Stimulated activated CD4-positive, alpha-beta T cell treated with anti-CD3 and anti-CD28 coated beads, Interleukin-12 subunit alpha, Interleukin-12 subunit beta, amount 100 ng/mL, for 48 hours (primary cell): ENCODE measurements at places on chromosomes 3 and 15.

- DNase-seq = no peak
Observed at GRCh38 chr3:44125882-44126281, 115.8 kb upstream of the TOPAZ1 start.

DNA sequence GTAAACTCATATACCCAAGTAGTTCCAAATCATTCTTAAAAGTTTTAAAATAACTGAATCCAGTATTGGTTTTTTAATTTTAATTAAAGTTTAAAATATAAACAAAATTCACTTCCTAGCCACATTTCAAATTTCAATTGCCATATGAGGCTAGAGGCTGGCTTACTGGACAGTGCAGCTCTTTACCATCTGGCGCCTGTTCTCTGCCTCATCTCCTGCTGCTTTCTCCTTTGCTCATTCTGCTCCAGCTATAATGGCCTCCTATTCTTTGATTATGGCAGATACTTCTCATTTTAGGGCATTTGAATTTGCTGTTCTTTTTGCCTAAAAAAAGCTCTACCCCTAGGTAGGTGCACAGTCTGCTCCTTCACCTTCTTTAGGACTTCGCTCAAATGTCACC lies 19.1 kb downstream of the ARMC8 start:
- DNase-seq = no peak

- DNase-seq = no peak
Observed at GRCh38 chr3:150210461-150211110, 197.5 kb upstream of the TSC22D2 start.

- no peak for DNase-seq
Observed at GRCh38 chr15:81297603-81298575, 26.1 kb downstream of the STARD5 start.

- no peak for DNase-seq
Observed at GRCh38 chr3:32138545-32139104, 32.2 kb downstream of the GPD1L start.

DNA sequence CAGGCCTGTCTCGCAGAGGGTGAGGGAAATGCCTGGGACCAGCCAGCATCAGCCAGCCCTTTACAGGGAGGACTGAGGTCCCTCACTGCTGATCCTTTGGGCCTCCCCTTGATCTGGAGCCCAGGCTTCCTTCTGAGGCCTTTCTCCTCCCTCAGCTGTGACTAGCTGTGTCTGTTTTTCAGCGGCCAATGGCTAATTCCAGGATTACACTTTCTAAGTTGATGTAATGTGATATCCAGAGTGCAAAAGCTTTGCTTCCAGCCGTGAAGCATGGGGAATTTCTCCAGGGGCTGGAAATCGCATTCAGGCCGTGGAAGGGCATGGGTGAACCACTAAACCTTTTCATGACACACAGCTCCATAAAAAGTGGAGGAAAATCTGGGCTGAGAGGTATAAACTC lies 157.6 kb downstream of the SHQ1 start:
- no peak for DNase-seq

DNA sequence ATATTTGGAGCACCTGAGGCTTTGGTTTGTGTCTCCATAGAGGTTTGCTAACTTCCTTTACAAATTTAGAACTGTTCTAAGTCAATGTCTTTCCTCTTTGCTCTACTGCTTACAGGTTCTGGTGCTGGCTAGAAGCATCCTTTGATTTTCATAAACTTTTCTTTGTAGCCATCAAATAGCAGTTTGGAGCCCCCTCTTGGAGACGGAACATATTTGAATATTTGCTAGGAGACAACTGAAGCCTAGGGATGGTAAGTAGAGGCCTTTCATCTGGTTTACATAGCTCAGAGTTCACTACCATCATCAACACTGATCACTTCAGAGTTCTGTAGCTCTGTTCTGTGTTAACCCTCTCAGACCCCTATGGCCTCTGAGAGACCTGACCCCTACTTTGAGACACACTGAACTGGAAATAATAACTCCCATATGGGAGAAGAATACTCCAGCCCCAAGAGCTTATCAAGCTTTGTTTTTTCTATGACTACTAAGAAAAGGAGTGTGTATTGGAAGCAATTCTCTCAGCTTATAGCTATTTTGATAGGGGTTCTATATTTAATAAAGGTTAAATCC lies 420.4 kb downstream of the EPHA3 start:
- DNase-seq = no peak

DNA sequence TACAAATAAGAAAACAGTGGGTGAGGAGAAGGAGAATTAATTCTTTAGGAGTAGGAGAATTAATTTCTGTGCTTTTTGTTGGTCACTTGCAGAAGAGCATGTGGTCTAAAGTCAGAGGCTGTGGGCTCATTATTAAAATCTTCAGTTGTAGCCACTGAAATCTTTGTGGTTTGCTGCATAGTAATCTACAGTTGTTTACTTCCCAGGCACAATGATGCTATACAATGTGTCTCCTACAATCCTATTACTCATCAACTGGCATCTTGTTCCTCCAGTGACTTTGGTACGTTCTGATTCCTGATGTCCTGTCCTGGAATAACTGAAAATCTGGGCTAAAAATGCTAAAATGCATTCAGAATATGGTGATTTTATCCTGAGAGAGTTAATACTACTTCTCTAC lies 21.0 kb downstream of the IFT122 start:
- no peak for DNase-seq

- DNase-seq = no peak
Observed at GRCh38 chr3:27532426-27533260, 48.5 kb upstream of the SLC4A7 start.

DNA sequence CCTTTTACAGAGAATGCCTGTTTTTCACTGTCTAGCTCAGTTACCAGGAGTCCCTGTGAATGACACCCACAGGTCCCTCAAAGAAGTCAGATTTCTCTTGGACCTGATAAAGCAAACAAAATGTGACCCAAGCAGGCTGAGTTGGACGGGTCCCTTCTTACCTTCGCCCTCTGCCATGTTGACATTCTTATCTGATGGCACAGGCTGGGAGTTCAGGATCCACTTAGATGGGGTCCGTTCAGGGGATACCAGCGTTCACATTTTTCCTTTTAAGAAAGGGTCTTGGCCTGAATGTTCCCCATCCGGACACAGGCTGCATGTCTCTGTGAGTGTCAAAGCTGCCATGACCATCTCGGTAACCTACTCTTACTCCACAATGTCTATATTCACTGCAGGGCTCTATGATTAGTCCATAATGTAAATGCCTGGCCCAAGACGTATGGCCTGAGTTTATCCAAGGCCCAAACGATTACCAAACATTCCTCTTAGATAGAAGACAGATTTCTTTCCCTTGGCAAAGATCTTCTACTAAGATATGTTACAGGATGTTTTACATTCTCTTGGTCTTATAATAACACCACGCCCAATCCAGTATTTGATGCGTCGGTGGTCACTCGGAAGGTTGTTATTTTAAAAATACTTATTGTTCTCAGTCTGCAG lies 179.1 kb downstream of the THSD4 start:
- DNase-seq = no peak

DNA sequence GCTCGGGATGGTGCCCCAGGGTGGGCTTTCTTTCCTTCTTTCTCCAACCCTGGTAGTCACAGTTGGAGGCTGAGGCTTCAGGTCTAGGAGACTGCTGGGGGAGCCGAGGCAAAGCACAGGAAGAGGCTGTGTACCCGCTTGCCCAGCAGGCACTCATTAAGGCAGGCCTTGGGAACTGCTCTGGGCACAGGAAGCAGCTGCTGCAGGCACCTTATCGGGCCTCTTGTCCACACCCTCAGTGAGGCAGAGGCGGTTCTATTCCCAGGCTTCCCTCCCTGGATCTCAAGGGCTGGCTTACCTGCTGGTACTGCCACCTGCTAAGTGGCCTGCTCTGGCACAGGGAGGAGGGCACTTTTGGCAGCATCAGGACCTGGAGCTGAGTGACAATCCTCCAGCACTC lies 15.8 kb upstream of the GRM2 start:
- DNase-seq = no peak

DNA sequence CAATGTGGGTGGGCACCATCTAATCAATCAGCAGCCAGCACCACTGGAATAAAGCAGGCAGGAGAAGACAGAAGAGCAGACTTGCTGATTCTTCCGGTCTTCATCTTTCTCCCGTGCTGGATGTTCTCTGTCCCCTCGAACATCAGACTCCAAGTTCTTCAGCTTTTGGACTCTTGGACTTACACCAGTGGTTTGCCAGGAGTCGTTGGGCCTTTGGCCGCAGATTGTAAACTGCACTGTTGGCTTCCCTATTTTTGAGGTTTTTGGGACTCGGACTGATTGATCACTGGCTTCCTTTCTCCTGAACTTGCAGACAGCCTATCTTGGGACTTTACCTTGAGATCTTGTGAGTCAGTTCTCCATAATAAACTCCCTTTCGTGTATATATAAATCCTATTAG lies 292.8 kb downstream of the BCHE start:
- no peak for DNase-seq

- no peak for DNase-seq
Observed at GRCh38 chr3:187753516-187753915, 8.2 kb upstream of the BCL6 start.

DNA sequence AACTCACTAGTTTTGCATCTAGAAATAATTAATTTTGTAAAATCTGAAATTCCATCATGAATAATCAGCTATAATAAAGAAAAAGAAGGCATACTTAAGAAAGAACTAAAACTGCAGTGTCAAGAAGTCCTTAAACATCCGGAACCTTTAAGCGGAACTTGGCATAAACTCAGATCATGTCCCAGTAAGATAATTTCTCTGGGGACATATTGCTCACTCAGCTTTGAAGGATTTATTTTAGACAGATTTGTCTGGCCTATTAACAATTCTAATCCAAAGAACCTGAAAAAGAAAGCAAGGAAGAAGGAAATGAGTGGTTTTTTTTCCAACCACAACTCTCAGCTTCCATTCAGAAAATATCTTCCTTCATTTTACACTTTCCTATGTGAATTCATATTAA lies 850.3 kb downstream of the ROBO1 start:
- DNase-seq = no peak

GRCh38 chr15:43095708-43096347 lies 10.0 kb downstream of the UBR1 start:
- no peak for DNase-seq

DNA sequence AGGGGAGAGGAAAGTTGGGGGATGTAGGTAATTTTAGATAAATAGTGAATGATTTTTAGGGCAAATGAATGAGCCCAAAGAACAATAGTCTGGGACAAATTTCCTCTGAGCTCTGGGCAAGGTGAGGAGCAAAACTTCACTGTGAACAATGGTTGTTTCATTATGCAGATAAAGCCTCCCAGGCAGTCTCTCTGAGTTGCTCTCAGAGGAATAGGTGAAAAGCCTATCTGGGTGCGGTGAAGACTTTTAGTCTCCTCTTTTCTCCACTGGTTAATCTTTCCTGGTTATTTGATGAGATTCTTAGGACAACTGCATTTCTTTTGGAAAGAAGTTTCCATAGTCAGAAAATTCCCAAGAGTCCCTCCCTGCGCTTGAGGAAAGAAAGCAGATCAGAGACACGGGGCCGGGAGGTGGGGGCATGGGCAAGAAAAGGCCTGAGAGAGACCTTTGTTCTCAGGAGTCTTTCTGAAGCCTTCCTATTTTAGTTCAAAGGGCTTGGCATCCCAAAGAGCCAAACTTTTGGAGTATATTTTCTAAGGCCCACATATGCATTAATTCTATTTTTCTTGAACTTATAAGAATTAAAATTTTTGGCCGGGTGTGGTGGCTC lies 353.6 kb upstream of the SLCO3A1 start:
- DNase-seq = no peak

DNA sequence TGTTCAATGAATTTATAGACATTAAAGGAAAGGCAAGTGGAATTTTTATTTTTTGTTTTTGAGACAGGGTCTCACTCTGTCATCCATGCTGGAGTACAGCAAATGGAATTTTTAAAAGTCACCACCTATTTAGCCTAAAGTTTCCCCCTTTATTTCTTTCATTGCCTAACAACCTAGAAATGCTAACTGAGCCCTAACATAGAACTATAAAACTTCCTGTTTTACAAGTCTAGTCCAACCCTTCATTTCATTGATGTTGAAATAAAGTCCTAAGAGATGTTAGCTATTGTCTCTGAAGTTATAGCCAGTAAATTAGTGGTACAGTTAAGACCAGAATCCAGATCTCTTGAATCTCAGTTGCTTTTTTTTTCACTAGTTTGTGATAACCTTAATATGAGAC lies 39.0 kb downstream of the MAPK6 start:
- no peak for DNase-seq

DNA sequence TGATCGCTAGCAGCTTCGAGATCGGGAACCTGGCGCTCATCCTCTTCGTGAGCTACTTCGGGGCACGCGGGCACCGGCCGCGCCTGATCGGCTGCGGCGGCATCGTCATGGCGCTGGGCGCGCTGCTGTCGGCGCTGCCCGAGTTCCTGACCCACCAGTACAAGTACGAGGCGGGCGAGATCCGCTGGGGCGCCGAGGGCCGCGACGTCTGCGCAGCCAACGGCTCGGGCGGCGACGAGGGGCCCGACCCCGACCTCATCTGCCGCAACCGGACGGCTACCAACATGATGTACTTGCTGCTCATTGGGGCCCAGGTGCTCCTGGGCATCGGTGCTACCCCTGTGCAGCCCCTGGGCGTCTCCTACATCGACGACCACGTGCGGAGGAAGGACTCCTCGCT lies 62.5 kb downstream of the SLCO3A1 start:
- no peak for DNase-seq

GRCh38 chr3:195105841-195106417 lies 165.0 kb downstream of the XXYLT1 start:
- no peak for DNase-seq

- DNase-seq = no peak
Observed at GRCh38 chr3:81277853-81278252, 483.6 kb downstream of the GBE1 start.

DNA sequence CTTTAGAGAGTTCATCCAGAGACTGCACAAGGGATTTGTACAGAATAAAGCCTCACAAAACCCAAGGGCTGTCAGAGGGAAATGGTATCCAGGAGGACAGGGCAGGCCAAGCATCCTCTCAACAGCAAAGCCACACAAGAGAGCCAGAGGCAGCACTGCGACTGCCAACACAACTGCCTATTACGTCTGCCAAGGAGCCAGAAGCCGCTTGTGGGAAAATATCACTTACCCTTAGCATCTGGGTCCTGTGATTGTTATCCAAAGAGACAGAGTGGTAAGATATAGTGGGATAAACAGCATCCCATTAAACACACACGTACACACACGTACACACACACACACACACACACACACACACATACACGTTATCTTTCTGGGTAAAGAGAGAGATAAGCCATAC lies 618.3 kb upstream of the AGTR1 start:
- DNase-seq = no peak

DNA sequence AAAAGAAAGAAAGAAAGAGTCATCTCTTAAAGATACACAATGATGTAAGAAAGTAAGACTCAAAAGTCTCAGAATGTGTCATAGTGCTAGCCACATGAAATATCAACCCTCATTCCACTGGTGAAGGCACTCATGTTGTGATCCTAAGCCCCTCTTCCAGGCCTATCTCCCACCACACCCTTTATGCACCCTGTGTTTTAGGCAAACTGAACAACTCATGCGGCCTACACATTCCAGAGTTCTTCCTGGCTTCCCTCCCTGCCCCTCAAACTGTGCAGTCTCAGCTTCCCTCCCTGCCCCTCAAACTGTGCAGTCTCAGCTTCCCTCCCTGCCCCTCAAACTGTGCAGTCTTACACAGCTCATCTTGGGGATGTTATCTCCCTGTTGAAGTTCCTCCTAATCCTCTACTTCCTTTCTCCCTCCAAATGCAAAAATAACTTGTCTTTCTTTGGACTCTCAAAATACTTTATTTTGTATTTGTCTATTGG lies 69.0 kb upstream of the FNDC3B start:
- no peak for DNase-seq

GRCh38 chr3:24400015-24400414 lies 94.6 kb downstream of the THRB start:
- no peak for DNase-seq

GRCh38 chr15:67821784-67822440 lies 3.4 kb upstream of the SKOR1 start:
- DNase-seq = no peak
